ENCODE measurements at places on chromosomes 4 and X.
A peak's percentile ranks its signal among the peaks of the same experiment; 100 is the strongest.

DNA sequence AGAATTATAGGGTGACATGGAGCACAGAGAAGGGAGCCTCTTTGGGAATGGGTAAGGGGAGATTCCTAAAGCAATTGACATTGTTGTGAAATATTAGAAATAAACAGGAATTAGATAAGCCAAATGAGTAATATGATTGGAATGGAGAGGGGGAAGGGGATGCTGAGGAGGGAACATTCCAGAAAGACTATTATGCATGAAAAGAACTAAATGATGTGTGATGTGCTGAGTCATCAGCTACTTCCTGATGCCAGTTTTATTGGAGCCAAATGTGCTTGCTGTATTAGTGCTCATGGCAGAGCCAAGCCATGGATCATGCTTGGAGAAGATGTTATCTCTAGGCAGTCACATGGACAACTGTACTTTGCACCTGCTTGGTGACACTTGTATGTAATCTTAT is 189.0 kb upstream of the HCCS start:
- no peak for DNase-seq

DNA sequence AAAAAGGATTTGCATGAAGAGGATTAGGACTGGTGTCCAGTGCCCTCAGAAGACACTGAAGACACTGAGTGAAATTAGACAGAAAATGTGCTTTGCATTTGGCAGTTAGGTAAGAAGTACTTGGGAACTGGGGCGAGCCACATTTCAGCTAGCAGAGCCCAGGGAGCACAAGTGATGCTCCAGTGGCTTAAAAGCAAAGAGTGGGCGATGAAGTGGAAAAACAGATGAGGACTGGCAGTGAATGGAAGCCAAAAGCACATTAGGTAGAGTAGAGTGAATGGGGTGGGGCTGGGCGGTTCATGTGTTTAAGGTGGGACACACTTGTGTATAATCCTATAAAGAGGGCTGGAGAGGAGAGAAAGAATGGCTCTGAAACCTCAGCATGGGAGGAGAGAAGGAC is 18.4 kb downstream of the DCLK2 start:
- no peak for DNase-seq

- no peak for DNase-seq
Observed at GRCh38 chr4:86613734-86614133, 19.6 kb downstream of the PTPN13 start.

DNA sequence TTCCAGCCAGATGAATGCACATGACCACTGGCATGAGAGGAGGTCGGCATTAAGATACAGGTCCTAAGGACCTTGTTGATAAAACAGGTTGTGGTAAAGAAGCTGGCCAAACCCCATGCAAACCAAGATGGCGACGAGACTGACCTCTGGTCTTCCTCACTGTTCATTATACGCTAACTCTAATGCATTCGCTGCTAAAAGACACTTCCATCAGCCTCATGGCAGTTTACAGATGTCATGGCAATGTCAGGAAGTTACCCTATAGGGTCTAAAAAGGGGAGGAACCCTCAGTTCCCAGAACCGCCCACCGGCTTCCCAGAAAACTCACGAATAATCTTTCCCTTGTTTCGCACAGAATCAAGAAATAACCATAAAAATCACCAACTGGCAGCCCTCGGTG is 182.4 kb downstream of the DHRSX start:
- DNase-seq = no peak

DNA sequence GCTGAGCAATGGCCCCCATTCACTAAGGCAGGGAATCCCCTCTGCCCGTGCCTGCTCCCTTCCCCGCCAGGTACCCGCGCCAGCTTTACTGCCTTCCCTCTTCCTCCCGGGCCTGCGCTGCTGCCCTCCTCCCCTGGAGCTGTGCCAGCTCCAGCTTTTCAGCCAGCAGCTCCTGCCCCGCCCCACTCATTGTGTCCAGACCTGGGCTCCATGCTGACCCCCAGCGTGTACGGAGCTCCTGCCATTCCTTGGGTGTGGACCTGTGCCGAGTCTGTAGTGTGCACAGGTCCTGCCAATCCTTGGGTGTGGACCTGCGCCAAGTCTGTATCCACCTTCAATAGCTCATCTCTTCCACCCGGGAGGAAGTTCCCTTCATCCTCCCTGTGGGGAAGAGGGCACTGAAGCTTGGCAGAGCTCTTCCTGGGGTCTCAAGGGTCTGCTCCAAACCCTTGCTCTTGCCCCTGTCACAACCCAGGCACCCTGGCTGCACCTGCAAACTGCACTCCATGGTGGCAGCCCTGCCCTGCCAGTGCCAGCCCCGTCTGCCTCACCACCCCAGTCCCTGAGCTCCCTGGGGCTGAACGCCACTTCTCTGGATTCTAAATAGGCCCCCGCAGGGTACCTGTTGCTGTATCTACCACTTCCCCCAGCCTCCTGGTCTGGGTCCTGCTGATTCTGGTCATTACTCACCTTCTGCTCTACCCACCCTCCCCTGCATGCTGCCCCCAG is 63.9 kb downstream of the TRMT44 start:
- DNase-seq = peak; percentile 70

- no peak for DNase-seq
Observed at GRCh38 chr4:151753056-151753455, 7.8 kb downstream of the GATB start.

- no peak for DNase-seq
Observed at GRCh38 chr4:53009824-53010223, 147.7 kb downstream of the RASL11B start.

- DNase-seq = no peak
Observed at GRCh38 chrX:126376465-126376864, 176.1 kb downstream of the DCAF12L1 start.

DNA sequence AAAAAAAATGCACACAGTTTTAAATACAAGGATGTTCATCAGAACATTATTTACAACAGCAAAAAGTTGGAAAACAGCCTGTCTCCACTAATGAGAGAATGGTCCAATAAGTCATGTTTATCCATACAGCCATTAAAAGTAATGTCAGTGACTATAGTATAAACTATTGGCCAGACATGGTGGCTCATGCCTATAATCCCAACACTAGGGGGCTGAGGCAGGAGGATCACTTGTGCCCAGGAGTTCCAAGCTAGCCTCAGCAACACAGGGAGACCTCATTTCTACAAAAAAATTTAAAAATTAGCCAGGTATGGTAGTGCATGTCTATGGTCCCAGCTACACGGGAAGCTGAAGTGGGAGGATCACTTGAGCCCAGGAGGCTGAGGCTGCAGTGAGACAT is 48.1 kb upstream of the IL13RA1 start:
- no peak for DNase-seq

- DNase-seq = no peak
Observed at GRCh38 chr4:120865985-120866384, 56.5 kb downstream of the PRDM5 start.

DNA sequence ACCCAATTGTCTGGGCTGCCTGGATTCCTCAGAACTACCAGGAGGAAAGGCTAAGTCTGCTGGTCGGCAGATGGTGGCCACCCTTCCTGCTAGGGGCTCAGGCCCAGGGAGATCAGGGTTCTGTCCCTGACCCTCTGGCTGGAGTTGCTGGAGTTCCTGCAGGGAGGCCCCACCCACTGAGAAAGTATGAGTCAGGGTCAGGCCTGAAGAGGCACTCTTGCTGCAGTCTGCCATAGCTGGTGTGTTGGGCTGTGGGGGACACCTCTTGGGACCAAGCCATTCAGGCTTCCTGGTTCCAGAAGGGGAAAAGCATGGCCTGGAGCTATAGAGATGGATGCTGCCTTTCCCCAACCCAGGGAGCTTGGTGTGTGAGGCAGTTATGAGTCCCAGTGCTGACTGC is 40.4 kb upstream of the PCDH18 start:
- no peak for DNase-seq

DNA sequence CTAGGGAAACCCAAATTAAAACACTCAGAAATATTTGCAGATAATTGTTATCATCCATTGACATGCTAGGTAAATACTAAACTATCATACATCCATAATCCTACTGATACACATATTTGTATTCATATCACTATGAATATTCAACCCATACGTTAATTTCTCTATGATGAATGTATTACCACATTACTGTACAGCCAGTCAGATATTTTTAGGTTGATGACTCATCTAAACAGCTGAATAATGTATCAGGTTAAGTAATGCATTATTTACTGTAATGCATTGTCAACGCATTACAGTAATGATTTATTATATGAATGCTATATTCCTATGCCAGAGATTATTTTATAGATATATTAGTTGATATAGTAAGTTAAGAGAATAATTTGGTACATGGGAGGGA is 37.1 kb downstream of the VEGFC start:
- no peak for DNase-seq

DNA sequence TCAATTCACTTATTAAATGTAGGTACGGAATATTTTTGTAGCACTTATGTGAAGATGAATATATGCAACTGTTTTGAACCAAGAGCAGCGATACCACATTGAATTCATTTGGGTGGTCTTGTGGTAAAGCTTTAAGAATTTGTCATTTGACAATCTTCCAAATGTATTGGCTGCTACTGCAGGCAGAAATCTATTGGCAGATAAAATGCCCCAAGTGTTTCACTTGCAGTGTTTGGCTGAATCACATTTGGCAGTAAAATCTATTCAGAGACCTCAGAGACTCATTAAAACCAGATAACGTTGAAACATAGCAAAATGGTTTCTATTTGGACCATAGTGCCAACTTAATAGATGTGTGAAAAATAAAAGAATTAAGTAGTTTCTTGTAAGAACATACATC is 303.4 kb downstream of the FGF13 start:
- no peak for DNase-seq

DNA sequence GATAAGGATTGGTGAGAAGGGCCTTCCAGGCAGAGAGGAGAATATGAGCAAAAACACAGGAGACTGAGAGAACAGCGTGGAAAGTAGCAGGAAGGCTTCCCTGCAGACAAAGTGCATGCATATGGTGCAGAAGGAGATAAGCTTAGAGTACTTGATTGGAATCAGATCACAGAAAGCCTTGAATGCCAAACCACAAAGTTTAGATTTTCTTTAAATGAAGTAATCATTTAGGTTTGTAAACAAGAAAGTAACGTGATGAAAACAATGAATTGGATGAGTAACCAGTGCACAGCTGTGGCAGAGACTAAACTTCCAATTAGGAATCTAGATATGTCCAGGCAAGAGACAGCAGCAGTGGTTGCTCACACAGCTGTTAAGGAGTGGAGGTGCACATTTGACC is 83.8 kb upstream of the C1QTNF7 start:
- DNase-seq = no peak

- peak; percentile 24 for DNase-seq
Observed at GRCh38 chr4:139655116-139655515, 10.5 kb upstream of the MGST2 start.

DNA sequence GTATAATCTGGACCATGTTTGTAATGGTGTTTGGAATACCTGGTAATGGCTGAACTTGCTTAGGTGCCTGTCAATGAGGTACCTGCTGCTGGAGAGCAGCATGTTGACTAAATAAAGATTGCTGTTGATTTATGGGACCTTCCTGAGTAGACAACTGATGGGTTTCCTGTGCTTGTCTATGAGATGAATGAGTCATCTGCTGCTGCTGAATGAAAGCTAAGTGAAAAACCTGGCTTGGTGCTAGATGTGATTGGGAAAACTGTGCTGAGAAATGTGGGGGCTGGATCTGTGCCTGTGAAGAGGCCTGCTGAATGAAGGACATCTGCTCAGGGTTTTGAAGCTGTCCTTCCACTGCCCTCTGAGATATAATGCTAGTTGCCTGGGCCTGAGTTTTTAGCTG is 69.6 kb downstream of the WNK3 start:
- no peak for DNase-seq

GRCh38 chr4:41174444-41174843 is 39.9 kb downstream of the APBB2 start:
- DNase-seq = no peak

DNA sequence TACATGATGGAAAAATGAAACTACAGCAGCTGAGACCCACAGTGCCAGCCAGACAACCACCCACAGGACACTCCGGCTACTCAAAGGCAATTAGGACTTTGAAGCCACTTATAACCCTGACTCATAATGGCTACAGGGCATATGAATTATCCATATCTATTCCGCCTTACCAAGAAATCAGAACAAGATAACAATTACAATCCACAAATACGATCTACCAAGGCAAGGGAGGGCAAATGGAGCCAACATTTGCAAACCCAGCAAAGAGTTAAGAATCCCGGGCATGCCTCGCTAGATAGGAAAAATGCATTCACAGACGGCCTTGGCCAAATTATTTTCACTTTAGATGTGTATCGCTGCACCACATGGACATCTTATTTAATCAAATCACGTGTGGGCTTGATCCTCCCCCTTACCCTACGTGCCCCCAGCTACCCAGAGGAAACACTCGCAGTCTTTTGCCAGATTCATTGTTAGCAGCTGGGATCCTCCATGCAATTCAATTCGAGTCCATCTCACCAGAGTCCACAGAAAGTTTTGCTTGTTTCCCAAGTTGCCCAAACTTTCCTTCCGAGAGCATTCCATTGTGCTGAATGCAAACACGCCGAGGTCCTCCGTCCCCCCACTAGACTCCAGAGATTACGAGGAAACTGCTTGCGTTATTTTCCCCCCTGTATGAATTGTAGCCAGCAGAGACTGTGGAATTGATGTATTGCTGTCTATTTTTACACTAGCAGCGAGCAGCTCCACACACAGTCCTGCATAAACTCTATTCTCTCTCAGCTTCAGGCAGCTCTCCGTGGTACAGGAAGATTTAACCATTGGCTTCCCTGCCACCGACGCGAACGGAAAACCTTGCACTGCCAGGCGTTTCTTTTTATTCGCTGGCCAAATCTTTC is 1.2 kb downstream of the PPARGC1A start:
- DNase-seq = no peak

DNA sequence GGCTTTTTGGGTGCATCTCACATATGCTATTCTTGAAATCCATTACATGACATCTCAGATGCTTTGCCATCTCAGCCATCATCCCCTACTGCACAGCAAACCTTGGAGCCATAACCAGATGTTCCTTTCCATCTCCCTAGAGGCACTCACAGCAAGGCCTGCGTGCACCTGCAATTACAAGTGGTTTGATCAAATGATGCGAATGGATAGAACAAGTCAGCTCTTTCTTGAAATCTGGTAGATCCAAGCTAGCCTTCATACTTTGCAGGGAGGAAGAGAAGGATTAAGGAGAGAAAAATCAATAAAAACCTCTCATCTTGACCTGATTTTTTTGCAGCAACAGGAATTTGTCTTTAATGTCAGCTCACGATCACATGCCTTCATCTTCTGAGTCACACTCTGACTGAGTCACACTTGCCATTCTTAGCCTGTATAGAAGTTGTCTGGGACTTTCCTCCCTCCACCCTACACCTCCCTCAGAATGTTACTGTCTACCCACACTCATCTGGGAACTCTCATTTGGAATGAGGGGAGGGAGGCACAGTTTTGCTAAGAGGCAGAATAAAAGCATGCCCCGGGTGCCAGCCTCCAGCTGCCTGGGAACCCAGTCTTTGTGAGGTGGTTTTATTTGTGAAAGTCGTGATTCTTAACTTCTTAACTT is 11.9 kb upstream of the TRIML1 start:
- DNase-seq = no peak

DNA sequence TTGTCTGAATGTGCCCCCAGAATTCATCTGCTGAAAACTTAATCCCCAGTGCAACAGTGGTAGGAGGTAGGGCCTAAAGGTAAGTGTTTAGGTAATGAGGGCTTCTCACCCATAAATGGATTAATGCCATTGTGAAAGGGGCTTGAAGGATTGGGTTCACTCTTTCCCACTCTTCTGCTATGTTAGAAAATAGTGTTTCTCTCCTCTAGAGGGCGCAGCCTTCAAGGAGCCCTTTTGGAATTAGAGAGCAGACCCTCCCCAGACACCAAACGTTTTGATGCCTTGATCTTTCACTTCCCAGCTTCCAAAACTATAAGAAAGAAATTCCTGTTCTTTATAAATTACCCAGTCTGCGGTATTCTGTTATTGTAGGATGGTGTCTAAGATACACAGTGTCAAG is 706.4 kb downstream of the SMARCA1 start:
- peak; percentile 37 for DNase-seq

Measured in NCI-H2081 (cell line).